ENCODE measurements at places on chromosomes 12 and 14. TPM values are rescaled to one million over a fixed set of nuclear protein-coding genes. Genes with fewer than 3 reads are reported as not detected.

- H3K36me3 ChIP-seq: no peaks in the 10 kb centered on the region
- no peaks in the 10 kb centered on the region for H3K27me3 ChIP-seq
- DNase-seq: no peak
- no peak overlapping the region for H3K4me3 ChIP-seq
- peaks cover 9% of the 10 kb centered on the region for H3K4me1 ChIP-seq
These were observed 374.6 kb downstream of the MDGA2 start for GRCh38 chr14:47300796-47301195.

DNA sequence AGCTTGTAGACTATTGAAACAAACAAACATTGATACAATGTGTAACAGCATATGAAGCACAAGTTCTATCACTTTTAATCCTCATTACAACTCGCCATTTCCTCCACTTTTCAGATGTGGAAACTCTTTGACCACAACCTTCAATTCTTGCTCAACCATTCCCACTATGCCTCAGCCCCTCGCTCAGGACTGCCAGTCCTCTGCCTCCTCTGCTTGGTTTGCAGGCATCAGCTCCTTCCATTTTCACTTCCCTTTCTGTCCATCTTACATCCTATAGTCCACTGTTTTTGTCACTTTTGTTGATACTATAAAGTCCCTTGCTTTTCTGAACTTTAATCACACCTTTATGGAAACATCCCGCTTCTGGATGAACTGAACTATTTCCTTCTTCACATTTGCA, 28.2 kb upstream of the CD27 start:
- no peak for DNase-seq
- no peak overlapping the region for H3K4me3 ChIP-seq
- peaks cover 8% of the 10 kb centered on the region for H3K4me1 ChIP-seq
- no peaks in the 10 kb centered on the region for H3K27me3 ChIP-seq

DNA sequence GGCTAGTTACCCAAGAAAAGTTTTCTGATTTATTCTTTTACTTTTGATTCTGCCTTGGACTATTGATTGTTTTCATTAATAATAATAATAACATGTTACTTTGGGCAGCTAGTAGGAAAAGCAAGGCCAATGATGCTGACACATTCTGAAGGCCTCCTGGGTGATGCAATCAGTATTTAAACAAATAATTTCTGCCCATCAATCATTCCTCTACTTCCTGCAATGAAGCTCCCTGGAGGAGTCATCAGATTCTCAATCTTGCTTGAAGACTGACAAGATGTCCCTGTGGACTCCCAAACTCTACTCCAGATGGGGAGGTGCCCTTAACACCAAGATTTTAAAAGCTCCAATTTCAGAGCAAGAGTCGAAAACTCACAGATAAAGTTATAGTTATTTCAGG, at the start of gene SPX:
Gene SPX (plus strand): TSS at position 244 of the 400 bp plus-strand sequence. CDS start 177 bp downstream, outside the sequence.
- H3K4me3 ChIP-seq: peak within 1 kb of the TSS; percentile 74
- H3K27ac ChIP-seq: peak within 1 kb of the TSS; percentile 65
- no peak for DNase-seq
- H3K36me3 ChIP-seq: no peaks in the 10 kb centered on the region
- H3K4me1 ChIP-seq: peaks cover 28% of the 10 kb centered on the region

KRT77 gene
- total RNA-seq: not detected

- H3K4me1 ChIP-seq: peaks cover 4% of the 10 kb centered on the region
- H3K36me3 ChIP-seq: no peaks in the 10 kb centered on the region
- no peaks in the 10 kb centered on the region for H3K27me3 ChIP-seq
- H3K27ac ChIP-seq: no peak overlapping the region
- no peak overlapping the region for H3K4me3 ChIP-seq
These were observed 32.7 kb downstream of the DEPDC4 start for GRCh38 chr12:100234166-100234565.

- H3K4me3 ChIP-seq: no peak overlapping the region
- H3K4me1 ChIP-seq: peaks cover 7% of the 10 kb centered on the region
- peak; percentile 68 for DNase-seq
- no peaks in the 10 kb centered on the region for H3K36me3 ChIP-seq
- no peaks in the 10 kb centered on the region for H3K27me3 ChIP-seq
These were observed 55.0 kb downstream of the RNF34 start for GRCh38 chr12:121454921-121455320.

- no peak overlapping the region for H3K4me3 ChIP-seq
- no peak overlapping the region for H3K27ac ChIP-seq
- no peaks in the 10 kb centered on the region for H3K4me1 ChIP-seq
- peaks cover 3% of the 10 kb centered on the region for H3K27me3 ChIP-seq
- no peaks in the 10 kb centered on the region for H3K36me3 ChIP-seq
- DNase-seq: no peak
These were observed 20.5 kb upstream of the RPL10L start for GRCh38 chr14:46672128-46672527.

TBC1D30 gene
- total RNA-seq: 2.0 TPM

GRCh38 chr12:3217683-3218079, 140.5 kb downstream of the TSPAN9 start:
- peak overlapping the region; percentile 47 for H3K27ac ChIP-seq
- no peak for DNase-seq
- H3K4me3 ChIP-seq: no peak overlapping the region
- H3K4me1 ChIP-seq: peaks cover 33% of the 10 kb centered on the region

DNA sequence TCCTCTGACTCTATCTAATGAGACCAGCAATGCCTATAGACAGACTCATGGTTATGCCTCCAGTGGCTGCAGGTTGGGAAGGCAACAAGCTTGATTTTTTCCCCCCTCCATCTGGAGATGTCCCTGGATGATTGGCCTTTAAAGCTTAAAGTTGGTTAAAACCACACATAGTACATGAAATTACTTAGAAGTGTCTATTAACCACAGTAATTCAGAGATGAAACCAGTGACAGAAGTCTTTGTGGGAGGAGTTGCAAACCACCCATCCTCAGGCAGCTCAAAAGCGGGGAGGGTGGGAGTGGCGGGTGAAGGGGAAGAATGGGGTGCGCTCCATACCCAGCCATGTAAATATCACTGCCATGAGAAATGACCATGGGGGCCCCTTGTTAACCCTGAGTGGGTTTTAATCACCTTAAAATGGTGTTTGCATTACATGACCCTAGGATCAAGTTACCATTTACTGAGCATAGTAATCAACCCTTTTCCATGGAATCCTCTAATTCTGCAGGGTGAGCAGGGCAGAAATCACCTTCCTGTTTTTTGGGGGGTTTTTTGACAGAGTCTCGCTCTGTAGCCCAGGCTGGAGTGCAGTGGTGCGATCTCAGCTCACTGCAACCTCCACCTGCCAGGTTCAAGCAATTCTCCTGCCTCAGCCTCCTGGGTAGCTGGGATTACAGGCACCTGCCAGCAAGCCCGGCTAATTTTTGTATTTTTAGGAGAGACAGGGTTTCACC, 133.5 kb downstream of the FOXN3 start:
- peaks cover 4% of the 10 kb centered on the region for H3K36me3 ChIP-seq
- peak overlapping the region; percentile 29 for H3K27ac ChIP-seq
- DNase-seq: no peak
- no peaks in the 10 kb centered on the region for H3K27me3 ChIP-seq
- peaks cover 20% of the 10 kb centered on the region for H3K4me1 ChIP-seq

KRT8 gene
- 13.0 TPM for total RNA-seq

- peak; percentile 18 for DNase-seq
- no peaks in the 10 kb centered on the region for H3K36me3 ChIP-seq
- H3K4me1 ChIP-seq: peaks cover 39% of the 10 kb centered on the region
- no peak overlapping the region for H3K4me3 ChIP-seq
These were observed 23.4 kb upstream of the EML1 start for GRCh38 chr14:99769799-99770198.

SLC7A7 gene
- total RNA-seq: 1.5 TPM

ACSS3 gene
- 1.9 TPM for total RNA-seq

DNA sequence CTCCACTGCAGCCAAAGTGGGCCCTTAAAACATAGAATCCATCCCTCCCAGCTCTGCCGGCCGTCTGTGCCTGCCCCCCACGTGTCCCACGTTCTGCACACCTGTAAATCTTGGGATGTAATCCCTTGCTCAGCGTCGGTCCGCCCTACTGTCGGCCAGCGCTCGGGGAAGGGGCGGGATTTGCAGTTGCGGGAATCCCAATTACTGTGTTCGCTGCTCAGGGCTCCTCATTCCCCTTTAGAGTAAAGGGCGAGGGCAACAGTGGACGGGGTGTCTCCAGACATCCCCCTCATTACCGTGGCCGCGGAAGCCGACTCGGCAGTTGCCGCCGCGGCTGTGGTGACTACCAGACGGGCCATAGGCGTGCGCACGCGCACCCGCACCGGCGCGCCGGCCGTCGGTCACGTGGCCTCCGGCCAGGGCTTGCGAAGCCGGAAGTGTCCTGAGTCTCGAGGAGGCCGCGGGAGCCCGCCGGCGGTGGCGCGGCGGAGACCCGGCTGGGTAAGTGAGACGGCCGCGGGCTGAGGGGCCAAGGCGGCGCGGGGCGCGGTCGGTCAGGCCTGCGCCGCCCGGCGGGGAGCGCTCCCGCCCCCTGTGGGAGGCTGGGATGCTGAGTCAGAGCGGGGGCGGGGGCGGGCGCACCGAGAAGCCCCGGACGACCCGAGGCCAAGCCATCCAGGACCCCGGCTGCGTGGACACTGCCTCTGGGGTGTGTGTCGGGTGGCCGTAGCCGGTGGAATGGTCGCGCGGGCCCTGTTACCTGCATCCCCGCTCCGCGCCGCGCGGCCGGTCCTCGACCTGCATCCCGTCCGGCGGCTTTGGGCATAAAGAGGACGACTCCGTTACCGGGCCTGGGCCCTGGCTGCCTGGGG, at the start of gene TBK1:
Gene TBK1 (plus strand): TSS at position 434 of the 872 bp plus-strand sequence. CDS start 3,751 bp downstream, outside the sequence.
- H3K27me3 ChIP-seq: no peaks in the 10 kb centered on the region
- peak; percentile 96 for DNase-seq
- H3K27ac ChIP-seq: peak within 1 kb of the TSS; percentile 99
- H3K4me3 ChIP-seq: peak within 1 kb of the TSS; percentile 87

DNA sequence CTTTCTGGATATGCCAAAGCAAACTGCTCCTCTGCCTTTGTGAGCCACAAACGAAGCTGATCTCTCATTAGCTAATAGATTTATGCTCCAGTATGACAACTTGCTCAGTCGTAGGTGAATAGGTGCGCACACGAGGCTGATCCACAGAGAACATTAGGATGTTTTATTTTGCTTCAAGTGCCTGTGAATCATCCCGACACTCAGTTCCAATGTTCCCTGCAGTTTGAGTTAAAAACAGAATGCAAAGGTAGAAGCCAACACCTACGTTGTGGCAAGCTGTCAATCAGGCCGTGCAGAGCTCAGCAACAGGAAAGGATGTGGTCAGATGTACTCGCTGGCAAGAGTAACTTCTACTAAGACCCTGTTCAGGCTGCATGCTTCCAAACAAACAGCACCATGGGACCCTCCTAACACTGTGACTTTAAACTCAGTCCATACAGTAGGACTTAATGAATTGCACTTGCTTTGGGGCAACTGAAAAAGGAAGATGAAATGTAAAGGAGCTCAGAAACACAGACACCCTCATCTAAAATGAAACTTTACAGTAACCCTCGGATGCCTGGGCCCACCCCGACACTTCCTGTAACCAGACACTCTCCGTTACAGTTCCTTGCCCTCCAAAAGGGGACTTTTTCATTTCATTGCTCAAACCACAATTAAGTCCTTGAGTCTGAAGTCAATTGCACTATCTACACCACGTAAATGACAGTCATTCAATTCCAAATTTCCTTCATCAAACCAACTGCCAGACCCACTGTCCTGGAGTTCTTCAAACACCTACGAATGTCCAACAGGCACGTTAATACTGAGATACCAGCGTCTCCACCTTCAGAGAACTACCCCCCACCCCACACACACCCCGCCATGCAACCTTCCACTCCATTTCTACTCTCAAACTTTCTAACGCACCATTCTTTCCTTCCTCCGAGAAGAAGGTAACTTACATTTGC, 1.6 kb downstream of the CCDC88C start:
- H3K27ac ChIP-seq: peak overlapping the region; percentile 53
- H3K36me3 ChIP-seq: no peaks in the 10 kb centered on the region
- peaks cover 28% of the 10 kb centered on the region for H3K4me1 ChIP-seq
- peak overlapping the region; percentile 61 for H3K4me3 ChIP-seq
- DNase-seq: no peak

DNA sequence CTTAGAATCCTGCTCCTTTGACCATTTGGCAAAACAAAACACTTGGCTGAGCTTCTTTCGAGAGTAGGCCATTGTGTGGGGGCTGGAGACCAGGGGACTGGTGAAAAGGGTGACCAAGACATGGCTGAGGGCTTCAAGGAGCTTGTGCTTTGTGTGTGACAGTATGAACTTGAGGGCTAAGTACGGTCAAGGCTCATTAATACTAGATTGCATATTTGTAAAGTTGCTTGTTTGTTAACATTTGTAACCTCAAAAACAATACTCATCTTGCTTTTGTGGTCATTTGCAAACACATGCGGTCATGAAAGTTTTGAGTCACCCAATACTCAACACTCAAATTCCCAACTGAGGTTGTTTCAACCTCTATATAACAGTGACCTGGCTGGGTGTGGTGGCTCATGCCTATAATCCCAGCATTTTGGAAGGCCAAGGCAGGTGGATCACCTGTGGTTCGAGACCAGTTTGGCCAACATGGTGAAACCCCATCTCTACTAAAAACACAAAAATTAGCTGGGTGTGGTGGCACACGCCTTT, 42.5 kb downstream of the ZFYVE26 start:
- H3K27ac ChIP-seq: no peak overlapping the region
- no peaks in the 10 kb centered on the region for H3K4me1 ChIP-seq
- peaks cover 61% of the 10 kb centered on the region for H3K36me3 ChIP-seq
- H3K4me3 ChIP-seq: no peak overlapping the region
- DNase-seq: no peak
- no peaks in the 10 kb centered on the region for H3K27me3 ChIP-seq

DNA sequence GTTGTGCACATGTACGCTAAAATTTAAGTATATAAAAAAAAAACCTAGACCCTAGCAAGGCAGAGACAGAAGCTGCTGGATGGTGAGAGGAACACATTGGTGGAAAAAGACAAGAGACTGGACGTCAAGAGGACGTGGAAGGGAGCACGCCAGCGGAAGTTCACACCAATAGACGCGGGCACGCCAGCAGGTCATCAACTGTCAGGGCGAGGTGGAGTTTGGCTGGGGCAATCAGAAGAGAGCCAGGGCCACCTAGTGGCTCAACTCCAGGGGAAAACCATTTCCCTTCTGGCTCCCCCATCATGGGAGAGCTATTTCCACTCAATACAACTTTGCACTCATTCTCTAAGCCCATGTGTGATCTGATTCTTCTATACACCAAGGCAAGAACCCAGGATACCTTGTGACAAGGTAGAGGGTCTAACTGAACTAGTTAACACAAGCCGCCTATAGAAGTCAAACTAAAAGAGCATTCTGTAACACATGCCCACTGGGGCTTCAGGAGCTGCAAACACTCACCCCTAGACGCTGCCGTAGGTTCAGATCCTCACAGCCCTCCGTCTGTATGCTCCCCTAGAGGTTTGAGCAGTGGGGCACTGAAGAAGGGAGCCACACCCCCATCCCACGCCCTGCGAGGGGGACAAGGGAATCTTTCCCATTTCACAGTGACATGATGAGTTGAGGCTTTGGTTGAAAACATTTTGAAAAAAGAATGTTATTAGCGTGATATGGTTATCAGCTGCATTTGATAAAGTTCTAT, 702.7 kb downstream of the TMTC2 start:
- H3K27ac ChIP-seq: no peak overlapping the region
- peaks cover 2% of the 10 kb centered on the region for H3K27me3 ChIP-seq
- no peaks in the 10 kb centered on the region for H3K36me3 ChIP-seq

DAZAP2 gene
- 95.6 TPM for total RNA-seq

All from chondrocyte (in vitro differentiated cells).